Stimulated activated CD4-positive, alpha-beta T cell treated with anti-CD3 and anti-CD28 coated beads, Interleukin-1b, Interleukin-23, amount 100 ng/mL, for 48 hours (primary cell): ENCODE measurements at places on chromosomes 12 and 14.

GRCh38 chr12:113094738-113095137 is 38.2 kb downstream of the DTX1 start:
- no peak for DNase-seq

DNA sequence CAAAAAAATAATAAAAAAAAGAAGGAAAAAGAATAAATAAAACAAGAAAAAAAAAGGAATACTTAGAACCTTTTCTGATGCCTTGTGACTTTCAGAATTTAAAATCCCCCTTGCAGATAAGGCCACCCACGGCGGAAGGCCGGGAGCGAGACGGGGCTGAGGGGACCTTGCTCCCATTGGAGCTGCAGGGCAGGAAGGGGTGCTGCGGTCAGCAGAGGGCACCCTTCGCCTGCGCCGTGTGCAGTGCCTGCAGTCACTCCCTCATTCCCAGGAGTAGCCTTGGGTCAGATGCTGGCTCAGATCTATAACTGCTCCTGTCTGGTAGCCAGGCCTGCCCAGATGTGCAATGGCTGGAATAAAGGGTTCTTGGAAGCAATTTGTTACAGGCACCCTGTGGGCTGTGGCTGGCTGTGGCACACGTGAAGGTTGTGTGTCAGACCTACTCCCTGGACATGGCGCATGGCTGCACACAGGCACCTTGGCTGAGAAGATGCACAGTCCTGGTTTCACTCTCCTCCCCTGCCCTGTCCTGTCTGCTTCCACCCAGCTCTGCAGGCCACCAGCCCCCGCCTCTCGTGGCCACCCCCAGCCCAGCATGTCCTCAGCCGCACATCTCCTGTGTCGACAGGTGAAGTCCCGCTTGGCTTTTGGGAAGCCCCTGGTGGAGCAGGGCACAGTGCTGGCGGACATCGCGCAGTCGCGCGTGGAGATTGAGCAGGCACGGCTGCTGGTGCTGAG is 13.4 kb upstream of the ALDH2 start:
- no peak for DNase-seq

GRCh38 chr12:18551701-18552100 is 186.1 kb downstream of the PLCZ1 start:
- DNase-seq = no peak

GRCh38 chr12:59927032-59927431 is 331.2 kb downstream of the SLC16A7 start:
- DNase-seq = no peak

GRCh38 chr12:71475280-71475679 is 35.7 kb downstream of the LGR5 start:
- no peak for DNase-seq

DNA sequence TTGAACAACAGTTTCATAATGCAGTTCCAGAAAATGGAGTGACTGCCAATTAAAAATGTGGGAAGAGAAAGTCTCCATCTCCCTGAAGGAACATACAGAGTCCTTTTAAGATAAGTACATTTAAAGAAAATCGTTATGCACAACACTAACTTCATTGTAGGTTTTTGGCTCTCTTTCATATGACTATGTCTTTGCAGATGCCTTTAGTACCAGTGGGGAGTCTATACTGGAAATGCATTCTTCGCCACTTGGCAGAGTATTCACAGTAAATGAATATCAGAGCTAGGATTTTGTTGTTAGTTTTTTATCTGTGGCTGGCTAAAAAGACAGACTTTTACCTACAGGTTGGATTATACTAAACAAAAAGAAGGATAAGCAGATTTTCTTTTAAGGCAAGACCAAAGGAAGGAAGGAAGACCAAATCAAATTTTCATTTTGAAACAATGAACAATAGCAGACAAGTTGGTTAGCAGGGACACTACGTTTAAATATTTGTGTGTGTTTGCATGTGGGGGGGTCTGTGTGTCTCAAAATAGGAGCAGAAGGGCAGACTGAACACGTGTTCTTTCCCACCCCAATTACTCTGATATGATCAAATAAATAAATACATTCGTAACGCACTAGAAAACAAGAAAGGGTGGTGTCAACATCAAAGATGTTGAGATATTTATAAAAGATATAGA is 124.5 kb downstream of the BTG1 start:
- no peak for DNase-seq
